Stimulated activated CD8-positive, alpha-beta memory T cell treated with anti-CD3 and anti-CD28 coated beads, Interleukin-4, amount 100 ng/mL, for 4 hours (primary cell): ENCODE measurements at places on chromosomes 4 and X.

DNA sequence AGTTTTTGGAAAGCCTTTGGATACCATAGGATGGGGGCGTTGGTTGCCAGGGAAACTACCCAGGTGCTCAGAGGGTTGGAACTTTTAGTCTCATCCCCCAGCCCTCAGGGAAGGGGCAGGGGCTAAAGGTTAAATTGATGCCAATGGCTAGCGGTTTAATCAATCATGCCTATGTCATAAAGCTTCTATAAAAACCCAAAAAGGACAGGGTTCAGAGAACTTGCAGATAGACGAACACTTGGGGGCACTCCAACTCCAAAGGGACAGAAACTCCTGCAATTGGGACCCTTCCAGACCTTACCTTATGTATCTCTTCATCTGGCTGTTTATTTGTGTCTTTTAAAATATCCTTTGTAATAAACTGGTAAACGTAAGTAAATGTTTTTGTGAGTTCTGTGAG lies 30.0 kb upstream of the GPR173 start:
- no peak for DNase-seq

- no peak for DNase-seq
These were observed 2387.7 kb upstream of the TENM3 start for GRCh38 chr4:179855469-179855868.

GRCh38 chr4:79078339-79078738 lies 139.1 kb upstream of the PAQR3 start:
- DNase-seq, result no peak

DNA sequence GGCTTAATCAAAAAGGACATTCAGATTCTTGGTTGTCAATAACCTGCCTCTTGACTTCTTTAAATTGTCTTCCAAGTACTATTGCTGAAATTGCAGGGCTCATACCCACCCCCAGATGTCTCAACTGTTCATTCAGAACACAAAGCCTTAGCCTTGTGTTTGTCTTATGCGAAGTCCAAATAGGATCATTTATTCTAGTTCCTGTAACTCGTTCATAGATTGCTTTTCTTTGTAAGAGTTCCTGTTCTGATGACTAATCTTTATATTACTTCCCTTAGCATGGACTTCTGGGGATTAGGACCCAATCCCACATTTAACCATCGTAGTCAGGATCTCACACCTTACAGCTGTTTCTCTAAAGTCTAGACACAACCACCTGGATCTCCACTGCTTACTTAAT lies 226.0 kb downstream of the VEGFC start:
- DNase-seq, result no peak

- no peak for DNase-seq
These were observed 317.1 kb upstream of the GALNT7 start for GRCh38 chr4:172851534-172851933.

DNA sequence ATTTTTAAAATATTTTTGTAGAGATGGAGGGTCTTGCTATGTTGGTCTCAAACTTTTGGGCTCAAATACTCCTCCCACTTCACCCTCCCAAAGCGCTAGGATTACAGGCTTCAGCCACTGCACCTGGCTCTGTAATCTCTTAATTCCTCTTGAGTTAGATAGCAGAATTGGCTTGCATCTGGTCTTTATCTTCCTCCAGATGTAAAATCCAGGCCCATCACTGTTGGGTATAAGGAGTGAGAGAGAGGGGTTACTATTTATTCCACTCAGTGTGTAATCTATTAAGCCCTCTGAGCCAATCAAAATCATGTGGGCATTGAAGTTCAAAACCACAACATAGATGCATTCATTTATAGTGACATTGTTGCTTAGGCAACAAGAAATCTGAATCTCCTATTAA lies 33.9 kb downstream of the ANK2 start:
- DNase-seq, result no peak

DNA sequence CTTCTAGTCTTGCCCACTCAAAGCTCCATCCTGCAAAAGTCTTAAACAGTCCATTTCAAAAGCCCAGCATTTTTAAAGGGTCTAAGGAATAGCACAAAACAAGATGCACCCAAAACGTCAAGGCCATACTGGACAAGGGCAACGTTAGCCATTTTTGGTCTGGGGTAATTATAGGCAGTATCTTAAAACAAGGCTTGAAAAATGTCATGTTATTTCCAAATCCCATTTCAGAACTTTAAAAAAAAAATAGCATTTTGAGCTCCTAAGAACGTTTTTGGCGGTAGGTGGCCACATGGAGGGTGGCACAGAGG lies 584 bp upstream of the TMEM165 start:
- DNase-seq, result no peak

DNA sequence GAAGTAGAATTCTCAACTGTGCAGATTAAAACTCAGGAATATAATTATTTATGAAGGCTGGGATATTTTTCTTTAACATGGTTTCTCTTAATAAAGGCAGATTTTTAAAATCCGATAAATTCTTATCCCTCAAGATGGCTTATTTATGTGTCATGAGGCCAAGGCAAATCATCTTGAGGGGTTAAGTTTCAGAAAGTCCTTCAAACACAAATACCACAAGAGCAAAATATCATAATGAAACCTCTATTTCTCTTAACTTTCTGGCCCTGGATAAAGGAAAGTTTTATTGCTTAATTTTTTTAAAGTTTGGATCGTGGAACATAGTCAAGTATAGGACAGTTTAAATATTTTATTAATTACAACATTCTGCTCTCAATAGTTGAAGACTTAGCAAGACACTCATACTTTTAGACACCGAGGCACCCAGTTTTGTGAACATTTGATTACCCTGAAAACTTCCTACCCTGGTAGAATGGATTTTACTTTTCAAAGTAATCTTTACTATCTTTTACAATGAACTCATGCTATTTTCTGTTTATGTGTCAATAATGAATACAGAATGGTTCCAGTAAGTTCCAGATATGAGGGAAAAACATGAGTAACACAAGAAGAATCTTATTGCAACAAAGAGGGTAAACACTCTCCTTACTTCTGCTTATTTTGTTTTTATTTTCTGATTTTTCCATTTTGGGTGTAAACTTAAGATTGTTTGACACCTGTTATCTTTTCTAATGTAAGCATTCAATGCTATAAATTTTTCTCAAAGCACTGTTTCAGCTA lies 200.7 kb upstream of the IL15 start:
- DNase-seq, result no peak

DNA sequence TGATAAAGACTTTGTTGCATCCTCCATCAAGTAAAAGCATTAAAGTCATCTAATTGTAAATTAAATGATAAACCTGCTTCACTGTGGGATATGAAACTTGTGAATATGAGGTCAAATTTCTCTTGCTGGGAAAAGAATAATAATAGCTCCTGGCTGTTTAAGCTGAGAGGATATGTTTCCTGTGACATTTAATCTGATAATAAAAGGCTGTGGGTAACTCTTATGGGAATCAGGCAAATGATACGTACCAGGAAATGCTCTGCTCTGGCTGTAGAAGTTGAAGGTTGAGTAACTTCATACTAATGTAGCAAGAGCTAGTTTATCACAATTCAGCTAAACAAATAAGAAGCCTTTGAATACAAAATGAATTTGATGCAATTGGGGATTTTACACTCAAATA lies 574.6 kb downstream of the RAPGEF2 start:
- no peak for DNase-seq

DNA sequence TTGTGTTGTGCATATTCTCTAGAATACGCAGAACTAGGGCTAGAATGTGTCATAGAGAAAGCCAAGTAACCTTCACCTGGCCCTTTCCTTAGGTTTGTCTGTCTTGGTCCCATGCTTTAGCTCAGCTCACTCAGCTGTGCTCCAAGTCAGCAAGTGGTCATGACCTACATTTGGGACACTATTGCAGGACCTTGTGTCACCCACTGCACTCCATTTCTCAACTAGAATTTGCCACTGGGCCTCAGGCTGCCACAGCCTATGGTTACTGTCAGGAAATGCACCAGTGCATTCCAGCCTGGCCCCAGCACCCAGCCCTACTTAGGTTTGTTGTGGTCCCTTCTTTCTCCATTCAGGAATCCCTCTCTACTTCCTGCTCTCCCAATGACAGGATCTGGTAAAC lies 7.7 kb upstream of the FGG start:
- DNase-seq, result no peak
